ENCODE measurements at places on chromosomes 5 and 9.

GRCh38 chr9:4955836-4956235 is 29.2 kb upstream of the JAK2 start:
- no peaks in the 10 kb centered on the region for H3K36me3 ChIP-seq
- H3K27ac ChIP-seq = no peak overlapping the region
- no peak overlapping the region for H3K4me3 ChIP-seq
- H3K27me3 ChIP-seq = no peaks in the 10 kb centered on the region
- no peak for DNase-seq
- H3K4me1 ChIP-seq = no peaks in the 10 kb centered on the region

- no peaks in the 10 kb centered on the region for H3K27me3 ChIP-seq
- H3K36me3 ChIP-seq = peaks cover 2% of the 10 kb centered on the region
- H3K27ac ChIP-seq = no peak overlapping the region
- H3K4me3 ChIP-seq = no peak overlapping the region
- H3K4me1 ChIP-seq = no peaks in the 10 kb centered on the region
- no peak for DNase-seq
Observed at GRCh38 chr9:136231478-136232297, 13.9 kb downstream of the QSOX2 start.

- H3K27ac ChIP-seq = no peak overlapping the region
- no peak for DNase-seq
- peaks cover 20% of the 10 kb centered on the region for H3K4me1 ChIP-seq
- H3K4me3 ChIP-seq = no peak overlapping the region
Observed at GRCh38 chr5:169280286-169280685, 20.7 kb downstream of the SLIT3 start.

- no peaks in the 10 kb centered on the region for H3K27me3 ChIP-seq
- H3K36me3 ChIP-seq = no peaks in the 10 kb centered on the region
- H3K4me1 ChIP-seq = peaks cover 20% of the 10 kb centered on the region
- H3K4me3 ChIP-seq = no peak overlapping the region
Observed at GRCh38 chr9:73131461-73131860, 20.2 kb upstream of the ANXA1 start.

- no peaks in the 10 kb centered on the region for H3K36me3 ChIP-seq
- no peak overlapping the region for H3K27ac ChIP-seq
- no peak for DNase-seq
- no peak overlapping the region for H3K4me3 ChIP-seq
Observed at GRCh38 chr9:130333041-130333711, 67.6 kb downstream of the HMCN2 start.

- no peaks in the 10 kb centered on the region for H3K4me1 ChIP-seq
- DNase-seq = peak; percentile 34
- H3K36me3 ChIP-seq = no peaks in the 10 kb centered on the region
- H3K4me3 ChIP-seq = no peak overlapping the region
- H3K27ac ChIP-seq = no peak overlapping the region
Observed at GRCh38 chr5:135600152-135600570, 21.4 kb upstream of the CXCL14 start.

DNA sequence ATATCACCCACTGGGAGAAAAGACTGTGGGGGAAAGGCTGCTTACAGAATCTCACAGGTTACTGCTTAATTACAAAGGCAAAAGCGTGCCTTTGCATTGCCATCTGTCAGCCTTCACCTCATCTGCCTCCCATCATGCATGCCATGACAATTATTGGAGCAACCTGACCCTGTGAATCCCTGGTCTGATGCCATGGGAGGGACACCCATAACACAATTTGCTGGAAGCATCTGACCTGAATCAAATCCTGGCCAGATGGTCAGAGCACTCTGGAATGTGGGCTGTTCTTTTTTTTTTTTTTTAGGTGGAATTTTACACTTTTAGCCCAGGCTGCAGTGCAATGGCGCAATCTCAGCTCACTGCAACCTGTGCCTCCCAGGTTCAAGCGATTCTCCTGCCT is 11.6 kb upstream of the RETREG1 start:
- H3K27me3 ChIP-seq = no peaks in the 10 kb centered on the region
- peak overlapping the region; percentile 11 for H3K27ac ChIP-seq
- peaks cover 27% of the 10 kb centered on the region for H3K4me1 ChIP-seq

- H3K27ac ChIP-seq = no peak overlapping the region
- no peak for DNase-seq
- H3K27me3 ChIP-seq = no peaks in the 10 kb centered on the region
- no peak overlapping the region for H3K4me3 ChIP-seq
Observed at GRCh38 chr5:149310947-149311658, 34.2 kb upstream of the GRPEL2 start.

- no peaks in the 10 kb centered on the region for H3K27me3 ChIP-seq
- H3K4me1 ChIP-seq = no peaks in the 10 kb centered on the region
- no peak overlapping the region for H3K4me3 ChIP-seq
- H3K27ac ChIP-seq = no peak overlapping the region
- H3K36me3 ChIP-seq = no peaks in the 10 kb centered on the region
Observed at GRCh38 chr5:2570586-2570985, 180.9 kb downstream of the IRX2 start.

DNA sequence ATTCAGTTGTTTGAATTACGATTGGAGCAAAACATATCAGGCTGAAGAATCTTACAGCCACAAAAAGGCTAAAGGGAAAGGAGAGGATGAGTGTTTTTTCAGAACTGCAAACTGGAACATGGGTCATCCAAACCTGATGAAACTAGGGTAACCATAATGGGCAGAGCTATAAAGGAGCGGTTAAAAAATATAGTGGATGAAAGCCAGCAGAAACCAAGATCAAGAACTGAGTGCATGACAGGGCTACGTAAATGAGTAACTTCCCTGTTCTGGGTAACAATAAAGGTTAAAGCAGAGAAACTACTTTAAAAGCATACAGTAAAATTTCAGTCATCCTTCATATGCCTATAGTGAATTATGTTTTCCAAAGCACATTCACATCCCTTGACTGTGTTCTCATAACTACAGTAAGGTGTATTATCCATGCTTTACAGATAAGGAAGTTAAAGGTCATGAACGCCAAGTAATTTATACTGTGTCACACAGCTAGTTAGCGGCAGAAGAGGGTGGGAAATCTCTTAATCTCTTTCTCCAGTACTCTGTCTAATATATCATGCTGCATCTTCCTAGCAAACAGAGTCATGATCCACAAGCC is 48.5 kb upstream of the GHR start:
- no peaks in the 10 kb centered on the region for H3K27me3 ChIP-seq
- no peak overlapping the region for H3K27ac ChIP-seq
- no peaks in the 10 kb centered on the region for H3K4me1 ChIP-seq
- H3K36me3 ChIP-seq = no peaks in the 10 kb centered on the region
- DNase-seq = no peak

- peaks cover 32% of the 10 kb centered on the region for H3K4me1 ChIP-seq
- no peak for DNase-seq
- H3K4me3 ChIP-seq = no peak overlapping the region
- no peaks in the 10 kb centered on the region for H3K36me3 ChIP-seq
- H3K27ac ChIP-seq = no peak overlapping the region
Observed at GRCh38 chr5:96699186-96699820, 37.1 kb downstream of the CAST start.

DNA sequence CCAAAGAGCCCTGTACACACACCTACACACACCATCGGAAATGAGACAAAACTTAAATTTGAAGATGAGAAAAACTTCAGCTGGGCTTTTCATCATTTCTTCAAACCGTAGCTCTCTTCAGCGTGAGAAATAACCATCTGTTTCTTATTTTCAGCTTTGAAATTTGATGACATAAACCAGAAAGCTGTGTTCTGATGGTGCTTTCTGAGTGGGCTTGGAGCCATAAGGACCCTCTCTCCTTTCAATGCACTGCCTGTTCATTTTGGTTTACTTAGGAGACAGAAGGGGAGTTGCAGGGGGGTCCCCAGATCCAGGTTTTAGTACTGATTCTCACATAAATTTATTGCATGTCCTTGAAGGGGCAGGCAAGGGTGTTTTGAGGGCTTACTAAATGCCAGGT is 9.5 kb downstream of the FBXO10 start:
- no peaks in the 10 kb centered on the region for H3K36me3 ChIP-seq
- H3K4me3 ChIP-seq = no peak overlapping the region
- H3K4me1 ChIP-seq = no peaks in the 10 kb centered on the region
- H3K27ac ChIP-seq = no peak overlapping the region

- H3K4me1 ChIP-seq = peaks cover 15% of the 10 kb centered on the region
- no peak for DNase-seq
- no peaks in the 10 kb centered on the region for H3K36me3 ChIP-seq
- no peak overlapping the region for H3K27ac ChIP-seq
- H3K4me3 ChIP-seq = no peak overlapping the region
Observed at GRCh38 chr9:134315716-134316448, 10.4 kb upstream of the RXRA start.

DNA sequence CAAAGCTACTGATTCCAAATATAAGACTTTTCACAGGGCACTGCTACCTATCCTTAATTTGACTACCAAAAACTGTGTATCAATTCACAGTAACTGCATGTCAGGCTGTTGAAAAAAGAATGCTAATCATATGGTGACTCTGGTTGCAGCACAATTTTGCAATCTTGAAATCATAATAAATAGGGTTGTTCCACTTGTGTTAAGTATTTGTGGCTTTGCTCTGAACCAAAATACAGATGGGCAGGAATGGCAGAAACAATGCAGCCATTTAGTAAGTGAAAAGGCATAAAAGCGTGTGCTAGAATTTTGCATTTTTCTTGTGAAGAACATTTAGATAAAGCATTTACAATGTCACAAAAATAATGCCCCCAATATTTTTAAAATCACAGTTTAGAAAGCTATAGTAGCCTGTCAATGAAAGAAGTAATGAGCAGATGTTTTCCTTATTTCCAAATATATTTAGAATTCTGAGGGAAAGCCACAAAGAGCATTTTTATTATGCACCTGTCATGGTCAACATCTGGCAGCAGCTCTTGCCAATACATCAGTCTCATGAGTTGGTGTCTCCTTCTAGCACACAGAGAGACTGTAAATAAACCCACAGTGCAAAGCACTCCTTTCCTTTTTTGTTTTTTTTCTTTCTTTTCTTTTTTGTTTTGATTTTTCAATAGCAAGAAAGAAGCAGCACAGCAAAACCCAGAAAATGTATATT is 54.8 kb upstream of the PAM start:
- H3K4me3 ChIP-seq = no peak overlapping the region
- DNase-seq = no peak
- H3K4me1 ChIP-seq = no peaks in the 10 kb centered on the region
- no peaks in the 10 kb centered on the region for H3K36me3 ChIP-seq

DNA sequence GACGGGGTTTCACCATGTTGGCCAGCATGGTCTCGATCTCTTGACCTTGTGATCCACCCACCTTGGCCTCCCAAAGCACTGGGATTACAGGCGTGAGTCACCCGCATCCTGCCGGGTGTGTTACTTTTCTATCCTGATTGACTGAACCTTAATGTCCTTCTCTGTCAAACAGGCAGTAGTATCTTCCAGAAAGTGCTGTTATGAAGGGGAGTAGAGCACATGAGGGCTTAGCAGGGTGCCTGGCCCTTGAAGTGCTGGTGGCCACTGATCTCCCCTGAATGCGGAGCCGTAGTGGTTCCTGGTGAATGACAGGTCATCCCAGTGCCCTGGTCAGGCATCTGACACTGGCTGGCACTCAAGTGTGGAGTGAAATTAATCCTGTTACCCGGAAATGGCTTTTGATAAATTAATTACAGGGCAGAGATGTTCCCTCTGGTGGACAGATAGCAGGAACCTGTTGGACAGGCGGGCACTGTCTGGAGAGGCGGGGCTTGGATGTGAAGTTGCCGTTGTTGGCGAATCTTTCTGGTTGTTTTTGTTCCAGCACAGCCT is 28.4 kb downstream of the PRRC2B start:
- H3K27me3 ChIP-seq = no peaks in the 10 kb centered on the region
- H3K27ac ChIP-seq = peak overlapping the region; percentile 55
- peaks cover 92% of the 10 kb centered on the region for H3K4me1 ChIP-seq
- H3K36me3 ChIP-seq = no peaks in the 10 kb centered on the region
- peak overlapping the region; percentile 31 for H3K4me3 ChIP-seq

DNA sequence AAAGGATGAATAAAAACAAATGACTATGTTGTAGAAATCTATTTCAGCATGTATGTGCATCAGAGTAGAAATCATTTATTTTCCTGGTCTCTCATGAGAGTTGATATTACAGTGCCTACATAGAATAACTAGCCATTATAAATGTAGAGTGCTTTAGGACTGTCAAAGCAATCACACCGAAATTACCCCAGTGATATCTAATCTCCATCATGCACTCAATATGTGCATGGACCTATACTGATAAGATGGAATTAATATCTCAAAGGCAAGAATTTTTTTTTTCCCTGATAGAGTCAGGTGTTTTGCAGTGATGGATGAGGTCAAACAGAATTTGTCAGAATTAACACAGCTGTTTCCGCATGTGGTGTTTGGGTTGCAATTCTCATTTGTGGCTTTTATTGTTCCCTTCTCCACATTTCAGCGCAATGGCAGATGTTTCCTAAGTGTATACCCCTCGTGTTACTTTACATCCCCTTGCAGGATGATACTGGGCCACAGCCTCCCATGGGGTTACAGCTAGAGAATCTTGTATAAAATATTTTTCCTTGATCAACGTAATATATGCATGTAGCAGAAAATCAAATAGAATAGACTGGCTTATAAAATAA is 298.8 kb downstream of the RASEF start:
- no peaks in the 10 kb centered on the region for H3K4me1 ChIP-seq
- no peak overlapping the region for H3K4me3 ChIP-seq
- H3K27ac ChIP-seq = no peak overlapping the region
- no peaks in the 10 kb centered on the region for H3K36me3 ChIP-seq

Measured in vagina (tissue), 2 donors.